ENCODE measurements at places on chromosomes 11 and 22.

GRCh38 chr11:120147094-120147949 is 9.4 kb upstream of the TRIM29 start:
- no peak for DNase-seq

DNA sequence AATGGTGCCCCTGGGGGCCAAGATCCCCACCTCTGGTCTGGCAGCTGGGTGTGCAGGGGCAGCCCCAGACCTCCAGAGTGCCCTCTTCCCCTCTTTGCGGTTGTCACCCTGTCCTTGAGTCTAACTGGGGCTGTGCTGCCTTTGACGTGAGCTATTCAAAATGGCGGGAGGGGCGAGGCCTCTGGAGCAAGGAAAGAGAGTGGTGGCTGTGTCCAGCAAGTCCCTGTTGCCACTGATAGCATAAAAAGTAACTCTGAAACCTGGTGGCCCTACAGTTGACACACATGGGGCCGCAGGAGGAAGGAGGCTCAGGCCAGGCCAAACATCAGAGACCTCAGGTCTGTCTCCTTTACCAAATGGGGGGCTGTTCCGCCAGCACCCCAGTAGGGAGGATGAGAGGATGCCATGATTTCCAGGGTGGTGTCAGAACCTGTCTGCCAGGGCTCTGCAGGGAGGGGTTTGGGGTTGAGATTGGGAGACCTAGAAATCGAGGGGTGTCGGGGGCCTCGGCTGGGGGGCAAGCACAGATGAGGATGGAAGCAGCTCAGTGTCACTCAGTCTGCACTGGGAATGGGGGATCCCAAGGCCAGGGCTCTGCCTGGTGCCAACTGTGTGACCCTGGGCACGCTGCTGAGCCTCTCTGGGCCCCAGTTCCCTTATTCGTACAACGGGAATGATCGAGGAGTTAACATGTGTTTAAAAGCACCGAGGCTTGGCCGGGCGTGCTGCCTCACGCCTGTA is 49.2 kb upstream of the KCNQ1OT1 start:
- no peak for DNase-seq

DNA sequence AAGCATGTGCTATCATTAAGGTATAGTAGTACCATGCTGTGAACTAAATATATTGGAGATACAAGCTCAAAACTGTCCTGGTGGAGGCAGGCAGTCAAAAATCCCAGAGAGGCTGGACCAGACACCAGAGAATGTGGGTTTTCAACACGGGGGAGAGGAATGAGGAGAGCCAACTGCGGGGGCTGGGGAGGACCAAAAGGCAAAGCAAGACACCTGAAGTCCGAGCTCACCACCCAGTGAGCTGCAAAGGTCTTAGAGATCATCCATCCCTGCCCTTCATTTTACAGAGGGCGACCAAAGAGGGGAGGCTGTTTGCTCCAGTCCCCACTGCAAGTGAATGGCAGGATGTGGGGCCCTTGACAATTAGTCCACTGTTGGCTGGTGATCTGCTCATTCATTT is 10.0 kb downstream of the RIBC2 start:
- DNase-seq = no peak

DNA sequence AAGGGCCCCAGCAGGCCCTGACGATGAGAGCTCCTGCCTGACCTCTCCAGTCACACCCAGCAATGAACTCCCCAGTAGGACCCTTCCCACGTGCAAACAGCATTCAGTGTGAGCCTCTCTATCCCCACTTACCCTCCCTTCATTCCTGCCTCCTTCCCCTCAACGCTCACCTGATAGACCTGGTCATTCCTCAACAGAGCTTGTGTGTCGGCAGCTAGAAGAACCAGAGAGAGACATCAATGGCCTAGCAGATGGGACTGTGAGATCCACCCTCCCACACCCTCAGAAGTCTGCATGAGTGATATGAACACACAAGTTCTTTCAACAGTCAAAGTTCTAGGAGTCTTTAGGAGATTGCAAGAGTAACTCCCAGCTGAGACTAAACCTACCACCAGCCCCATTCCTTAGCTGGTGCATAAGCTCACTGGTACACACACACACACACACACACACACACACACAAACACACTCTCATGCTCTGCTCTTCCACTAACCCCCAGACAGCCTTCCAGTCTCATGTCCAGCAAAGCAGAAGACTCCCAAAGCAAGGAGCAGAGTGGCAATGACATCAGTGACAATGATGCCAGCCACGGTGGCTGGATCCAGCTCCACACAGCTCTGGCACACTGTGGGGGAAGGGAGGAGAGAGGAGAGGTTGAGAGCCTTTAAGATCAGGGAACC is 3.1 kb downstream of the CD3D start:
- no peak for DNase-seq

DNA sequence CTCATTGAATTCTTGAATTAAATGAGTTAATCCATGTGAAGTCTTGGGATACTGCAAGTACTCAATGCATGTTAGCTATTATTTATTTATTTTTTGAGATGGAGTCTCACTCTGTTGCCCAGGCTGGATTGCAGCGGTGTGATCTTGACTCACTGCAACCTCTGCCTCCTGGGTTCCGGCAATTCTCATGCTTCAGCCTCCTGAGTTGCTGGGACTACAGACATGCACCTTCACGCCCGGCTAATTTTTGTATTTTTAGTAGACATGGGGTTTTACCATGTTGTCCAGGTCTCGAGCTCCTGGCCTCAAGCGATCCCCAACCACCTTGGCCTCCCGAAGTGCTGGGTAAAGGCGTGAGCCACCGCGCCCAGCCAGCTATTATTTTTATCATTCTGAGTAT is 9.4 kb downstream of the MMP7 start:
- no peak for DNase-seq
